ENCODE measurements at places on chromosomes 5 and 9. TPM values are rescaled to one million over a fixed set of nuclear protein-coding genes. Genes with fewer than 3 reads are reported as not detected.

The PRRC2B gene
- 185 TPM for total RNA-seq

The NUTM2G gene
- total RNA-seq: not detected

DNA sequence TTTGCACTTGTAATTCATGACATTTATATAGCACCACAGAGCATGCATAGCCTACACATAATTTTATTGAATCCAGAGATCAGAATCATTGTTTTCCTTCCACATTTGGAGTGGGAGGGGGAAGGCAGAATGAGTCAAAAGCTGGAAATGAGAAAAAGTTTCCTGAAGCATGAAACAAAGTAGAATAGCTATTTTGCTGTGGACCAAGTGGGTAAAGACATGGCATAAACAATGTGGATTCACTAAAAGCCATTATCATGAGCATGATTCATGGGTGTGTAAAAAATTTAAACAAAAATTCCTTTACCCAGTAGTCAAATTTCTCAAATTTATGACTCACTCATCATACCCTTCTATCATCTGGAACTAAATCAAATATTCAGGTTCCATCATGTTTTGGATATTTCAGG is 97.9 kb downstream of the YIPF5 start:
- no peak for DNase-seq

GRCh38 chr5:136106351-136107031 is 26.2 kb upstream of the SMAD5 start:
- DNase-seq: no peak

- no peak for DNase-seq
Observed at GRCh38 chr5:137752905-137753690, 1.1 kb downstream of the HNRNPA0 start.

The SCGB3A2 gene
- not detected for total RNA-seq

- no peak for DNase-seq
Observed at GRCh38 chr9:26413611-26414010, 479.0 kb downstream of the CAAP1 start.

The SH3RF2 gene
- total RNA-seq: 1.6 TPM

The SLC23A1 gene
- not detected for total RNA-seq

- DNase-seq: no peak
Observed at GRCh38 chr5:115602591-115603125, 379 bp upstream of the TICAM2 start.

The EPB41L4A gene
- total RNA-seq: 30.2 TPM

DNA sequence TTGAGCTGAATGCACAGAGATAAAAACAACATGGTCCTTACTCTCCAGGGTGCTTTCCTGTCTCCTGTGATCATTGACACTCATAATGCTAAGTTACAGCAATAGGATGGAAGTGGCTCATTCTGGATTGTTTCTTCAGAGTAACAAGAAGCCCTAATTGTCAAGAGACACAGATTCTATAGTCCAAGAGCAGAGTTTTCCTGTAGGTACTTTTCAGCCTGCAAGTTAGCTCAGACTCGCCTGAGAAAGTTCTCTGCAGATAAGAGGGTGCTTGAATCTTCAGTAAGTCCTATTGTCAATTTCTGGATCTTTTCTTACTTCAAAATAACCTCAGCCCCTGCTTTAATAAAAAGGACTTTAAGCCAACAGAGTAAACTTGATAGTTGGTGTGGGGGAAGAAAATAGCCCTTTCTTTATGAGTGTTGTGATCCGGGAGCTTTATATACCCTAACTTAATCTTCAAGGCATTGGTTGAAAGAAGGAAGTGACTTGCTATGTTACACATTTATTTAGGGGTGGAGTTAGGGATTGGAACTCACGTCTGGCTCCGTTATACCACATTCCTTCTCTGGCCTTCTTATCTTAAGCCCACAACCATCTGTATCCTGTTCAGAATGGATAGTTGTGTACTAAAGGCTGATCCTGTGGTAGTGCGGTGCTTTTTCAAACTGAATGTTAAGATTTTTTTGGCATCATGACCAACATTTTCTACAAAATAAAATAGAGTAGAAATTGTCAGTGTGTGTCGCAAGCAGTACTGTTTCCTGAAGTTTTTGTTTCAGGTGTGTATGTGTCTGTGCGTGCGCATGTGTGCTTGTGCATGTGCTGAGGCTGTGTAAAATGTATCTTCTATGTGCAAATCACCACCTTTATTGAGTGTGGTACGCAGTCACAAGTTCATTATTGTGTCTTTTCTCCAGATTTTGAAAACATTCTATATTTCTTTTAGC is 173.9 kb downstream of the WDR70 start:
- no peak for DNase-seq

The PLEKHG4B gene
- total RNA-seq: not detected

The SLC6A18 gene
- total RNA-seq: not detected

DNA sequence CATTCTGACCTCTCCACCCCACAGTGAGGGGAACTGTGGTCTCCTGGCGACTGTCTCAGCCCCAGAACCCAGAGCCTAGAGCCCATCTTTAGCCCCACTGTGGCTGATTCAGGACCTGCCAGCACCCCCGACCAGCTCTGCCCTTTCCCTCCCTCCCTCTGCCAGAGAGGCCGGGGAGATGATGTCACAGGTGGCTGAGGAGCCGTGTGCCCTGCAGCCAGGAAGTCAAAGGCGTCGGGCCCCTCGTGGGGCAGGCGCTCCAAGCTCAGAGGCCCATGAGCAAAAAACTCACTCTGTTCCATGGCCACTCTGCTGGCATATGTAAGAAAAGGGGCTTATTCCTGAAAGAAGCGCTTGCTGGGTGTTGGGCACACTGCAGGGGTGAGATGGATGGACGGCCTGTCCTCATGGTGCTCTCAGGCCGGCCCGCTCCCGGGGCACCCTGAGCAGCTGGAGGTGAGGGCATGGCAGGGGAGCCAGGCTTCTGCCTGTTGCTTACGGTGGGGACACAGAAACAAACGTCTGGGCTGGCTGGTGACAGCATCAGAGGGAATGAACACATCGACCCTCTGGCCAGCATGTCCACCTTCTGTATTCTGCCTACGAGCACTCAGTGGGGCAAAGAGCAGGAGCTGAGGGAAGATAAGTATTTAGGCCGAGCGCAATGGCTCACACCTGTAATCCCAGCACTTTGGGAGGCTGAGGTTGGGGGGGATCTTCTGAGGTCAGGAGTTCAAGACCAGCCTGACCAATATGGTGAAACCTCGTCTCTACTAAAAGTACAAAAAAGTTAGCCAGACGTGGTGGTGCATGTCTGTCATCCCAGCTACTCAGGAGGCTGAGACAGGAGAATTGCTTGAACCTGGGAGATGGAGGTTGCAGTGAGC is 41.1 kb downstream of the LAMC3 start:
- no peak for DNase-seq

DNA sequence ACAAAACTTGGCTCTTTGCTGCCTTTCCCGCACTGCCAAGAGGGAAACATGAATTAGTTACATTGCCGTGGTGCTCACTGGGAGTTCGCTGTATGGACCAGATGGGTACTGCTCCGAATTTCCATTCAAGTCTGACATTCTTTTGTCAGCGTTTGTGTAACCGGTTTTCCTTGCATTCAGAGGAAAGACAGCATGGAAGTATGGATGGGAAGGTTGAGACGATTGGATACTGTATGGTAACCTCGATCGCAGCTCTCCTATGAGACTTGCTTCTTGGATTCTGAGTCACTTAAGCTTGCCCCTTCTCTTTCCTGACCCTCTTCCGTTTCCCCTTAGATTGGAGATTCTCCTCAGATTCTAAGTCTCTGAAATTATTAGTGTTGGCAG is 625 bp upstream of the UBLCP1 start:
- no peak for DNase-seq

- DNase-seq: no peak
Observed at GRCh38 chr9:127109212-127109711, 13.2 kb downstream of the ANGPTL2 start.

DNA sequence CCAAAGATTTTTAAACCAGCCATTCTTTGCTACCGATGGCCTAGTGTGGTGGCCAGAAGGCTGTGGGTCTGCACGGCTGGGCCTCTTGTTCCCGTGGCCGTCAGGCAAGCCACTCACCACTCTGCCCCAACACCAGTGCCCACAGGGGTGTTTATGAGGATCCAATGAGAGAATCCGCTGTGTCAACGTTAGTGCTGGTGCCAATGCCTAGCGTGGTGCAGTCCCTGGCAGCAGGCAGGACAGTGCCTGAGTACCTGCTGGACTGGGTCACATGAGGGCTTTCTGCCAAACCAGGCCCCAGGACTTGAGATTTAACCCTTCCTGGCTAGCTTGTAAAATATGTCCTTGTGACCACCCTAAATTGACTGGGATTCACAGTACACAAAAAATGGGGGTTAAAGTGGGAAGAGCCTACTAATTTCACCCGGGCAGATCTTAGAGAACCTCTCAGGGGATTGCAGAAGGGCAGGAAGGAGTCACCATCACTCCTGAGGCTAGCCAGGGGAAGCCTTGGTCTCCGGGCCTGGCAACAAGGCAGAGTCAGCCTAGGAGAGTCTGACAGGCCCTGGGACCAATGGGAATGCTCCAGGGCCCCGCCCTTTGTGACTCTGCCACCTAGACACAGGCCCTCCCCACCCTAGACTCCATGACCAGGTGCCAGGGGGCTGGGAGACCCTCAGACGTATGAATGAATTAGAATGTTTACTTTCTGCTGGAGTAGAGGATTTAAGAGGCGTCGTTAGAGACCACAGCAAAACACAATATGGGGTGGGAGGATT is 63.2 kb upstream of the FSTL4 start:
- DNase-seq: no peak

- peak; percentile 64 for DNase-seq
Observed at GRCh38 chr5:10461041-10461440, 19.4 kb downstream of the ROPN1L start.

DNA sequence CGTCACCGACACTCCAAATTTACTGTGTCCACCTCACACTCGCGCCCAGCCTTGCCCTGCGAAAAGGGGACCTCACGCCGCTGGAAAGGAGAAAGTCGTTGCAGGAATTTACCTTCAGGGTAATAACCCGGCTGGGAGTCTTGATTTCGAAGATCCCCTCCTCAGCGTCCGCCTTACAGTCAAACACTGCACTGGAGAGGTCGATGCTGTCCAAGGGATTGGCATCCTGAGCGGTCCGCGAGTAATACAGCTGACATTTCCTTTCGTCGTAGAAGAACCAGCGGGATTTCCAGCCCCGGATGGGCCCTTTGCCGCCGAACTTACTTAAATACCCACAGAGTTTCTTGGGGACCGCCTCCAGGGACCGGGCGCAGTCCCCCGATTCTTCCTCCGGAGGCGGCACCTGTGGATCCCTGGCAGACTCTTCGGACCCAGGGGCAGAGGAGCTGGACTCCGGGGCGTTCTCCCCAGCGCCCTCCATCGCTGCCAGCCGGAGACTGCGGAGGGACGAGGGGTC is 330 bp downstream of the TBC1D2 start:
- DNase-seq: no peak

The SLC36A3 gene
- total RNA-seq: not detected

The ANGPTL2 gene
- 169 TPM for total RNA-seq

DNA sequence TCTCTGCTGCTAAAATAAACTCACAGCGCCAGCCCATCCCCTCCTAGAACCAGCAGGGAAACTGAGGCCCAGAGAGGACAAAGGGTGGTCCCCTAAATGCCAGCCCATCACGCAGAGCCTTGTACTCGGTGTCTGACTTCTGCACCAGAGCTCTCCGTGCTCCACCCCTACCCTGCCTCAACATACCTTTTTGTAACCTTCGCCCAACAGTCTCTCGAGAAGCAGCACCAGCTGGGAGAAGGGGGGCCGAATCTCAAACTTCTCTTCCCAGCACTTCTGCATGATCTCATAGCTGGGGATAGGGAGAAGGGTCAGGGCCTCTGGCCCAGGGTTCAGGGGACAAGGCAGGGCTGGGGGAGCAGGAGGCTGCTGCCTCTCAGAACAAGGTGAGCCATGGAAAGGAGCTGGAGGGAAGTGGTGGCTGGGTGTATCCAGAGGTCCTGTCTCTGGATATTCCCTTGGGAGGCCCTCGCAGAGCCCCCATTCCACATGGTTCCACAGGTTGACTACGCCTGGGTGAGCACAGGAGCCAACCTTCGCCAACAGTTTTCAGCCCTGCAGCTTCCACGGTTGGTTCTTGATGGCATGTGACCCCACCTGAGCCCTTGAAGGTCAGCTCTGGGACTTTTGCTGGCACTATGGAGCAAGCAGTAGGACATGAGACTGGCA is 32.3 kb upstream of the CSF1R start:
- peak; percentile 69 for DNase-seq

GRCh38 chr5:91049800-91050199 is 333.3 kb downstream of the ARRDC3 start:
- no peak for DNase-seq

GRCh38 chr5:27491047-27491446 is 452.7 kb upstream of the CDH9 start:
- no peak for DNase-seq

The TAF1L gene
- not detected for total RNA-seq

GRCh38 chr5:178192244-178192643 is 5.1 kb upstream of the GMCL2 start:
- no peak for DNase-seq

The SH3TC2 gene
- 0.64 TPM for total RNA-seq

- DNase-seq: no peak
Observed at GRCh38 chr5:101531026-101531425, 627.9 kb upstream of the ST8SIA4 start.

DNA sequence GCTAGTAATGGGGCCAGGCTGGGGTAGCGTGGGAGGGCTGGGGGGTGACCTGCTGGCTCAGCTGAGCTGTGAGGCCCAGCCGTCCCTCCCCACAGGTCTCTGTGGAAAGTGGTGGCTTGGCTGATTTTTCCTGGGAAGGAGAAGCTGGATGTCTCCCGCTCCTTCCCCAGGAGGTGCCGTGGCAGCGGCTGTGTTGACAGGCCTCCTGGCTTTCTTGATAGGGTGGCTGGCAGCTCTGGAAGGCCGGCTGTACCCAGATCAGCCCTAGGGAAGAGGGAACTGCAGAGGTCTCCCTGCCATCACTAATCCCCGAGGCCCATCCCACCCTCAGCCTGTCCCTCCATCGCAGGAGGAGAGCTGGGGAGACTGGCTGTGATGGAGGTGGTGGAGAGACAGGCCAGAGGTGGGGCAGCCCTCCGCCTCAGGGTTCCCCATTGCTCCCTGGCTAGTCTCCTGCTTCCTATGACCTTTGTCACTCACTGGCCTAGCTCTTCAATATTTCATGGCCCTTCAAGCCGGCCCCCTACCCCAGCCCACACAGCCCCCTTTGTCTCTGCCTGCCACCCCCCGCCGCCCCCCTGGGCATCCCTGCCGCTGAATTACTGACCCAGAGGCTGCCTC is 6.8 kb downstream of the CXXC5 start:
- DNase-seq: no peak

DNA sequence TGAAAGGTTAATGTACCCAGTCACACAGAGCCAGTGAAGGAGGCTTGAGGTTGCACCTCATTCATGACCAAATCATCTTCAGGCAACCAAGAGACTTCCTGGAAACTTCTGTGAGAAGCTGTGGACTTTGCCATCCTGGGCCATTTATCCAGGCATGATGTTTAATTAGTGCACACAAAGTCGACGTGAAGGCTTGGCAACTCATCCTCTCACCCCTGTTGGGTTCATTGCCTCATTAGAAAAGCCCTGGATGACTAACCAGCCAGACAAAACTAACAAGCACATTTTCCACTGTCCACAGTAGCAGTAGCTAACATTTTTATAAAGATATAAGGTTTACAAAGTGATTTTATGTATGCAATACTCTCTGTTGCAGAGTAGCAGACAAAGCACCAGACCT is 65.7 kb upstream of the ZNF462 start:
- DNase-seq: no peak
